ENCODE measurements at places on chromosomes 1 and 21. TPM values are rescaled to one million over a fixed set of nuclear protein-coding genes. Genes with fewer than 3 reads are reported as not detected.

- no peak for DNase-seq
These were observed 56.3 kb upstream of the NFASC start for GRCh38 chr1:204814166-204814884.

GRCh38 chr1:235468004-235468403 lies 36.2 kb downstream of the B3GALNT2 start:
- DNase-seq = no peak

DNA sequence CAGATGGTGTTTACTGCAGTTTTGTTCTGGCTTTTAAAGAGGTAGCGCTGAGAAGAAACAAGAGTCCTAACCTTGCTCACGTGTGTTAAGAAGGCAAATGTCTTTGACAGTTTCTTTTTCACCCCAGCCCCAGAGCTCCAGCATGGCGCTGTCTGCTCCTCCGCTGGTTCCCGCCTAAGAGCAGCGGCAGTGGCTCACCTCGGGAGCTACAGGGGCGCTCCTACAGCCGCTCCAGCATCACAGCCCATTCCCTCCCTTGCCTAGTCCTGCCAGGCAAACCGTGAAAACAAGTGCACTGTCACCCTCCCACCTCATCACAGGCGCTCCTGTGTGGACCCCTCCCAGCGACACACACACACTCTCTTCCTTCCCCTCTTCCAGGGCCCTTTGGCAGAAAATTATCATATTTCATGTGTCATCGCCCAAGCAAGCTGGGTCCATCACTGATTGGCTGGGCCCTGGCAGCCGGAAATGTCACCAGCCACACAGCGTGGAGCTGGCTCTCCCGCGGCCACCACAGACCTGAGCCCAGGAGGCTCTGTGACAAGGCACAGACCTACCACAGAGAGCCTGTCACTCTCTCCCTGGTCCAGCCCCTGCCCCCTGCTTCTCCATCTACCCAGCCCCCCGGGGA lies 1.2 kb upstream of the HIVEP3 start:
- peak; percentile 56 for DNase-seq

The CRP gene
- not detected for total RNA-seq

The IL12RB2 gene
- total RNA-seq = 22.4 TPM

- no peak for DNase-seq
These were observed 342.5 kb downstream of the PDE4B start for GRCh38 chr1:66135161-66135560.
